Stimulated activated CD4-positive, alpha-beta T cell treated with anti-CD3 and anti-CD28 coated beads, Interleukin-15, amount 100 ng/mL, for 48 hours (primary cell): ENCODE measurements at places on chromosomes 16 and 17.

GRCh38 chr16:89278441-89279240 is 61.1 kb downstream of the ZNF778 start:
- DNase-seq: no peak

- no peak for DNase-seq
Observed at GRCh38 chr17:82217120-82217529, 4.5 kb upstream of the CCDC57 start.

- DNase-seq: no peak
Observed at GRCh38 chr17:80657561-80657960, 112.9 kb downstream of the RPTOR start.

DNA sequence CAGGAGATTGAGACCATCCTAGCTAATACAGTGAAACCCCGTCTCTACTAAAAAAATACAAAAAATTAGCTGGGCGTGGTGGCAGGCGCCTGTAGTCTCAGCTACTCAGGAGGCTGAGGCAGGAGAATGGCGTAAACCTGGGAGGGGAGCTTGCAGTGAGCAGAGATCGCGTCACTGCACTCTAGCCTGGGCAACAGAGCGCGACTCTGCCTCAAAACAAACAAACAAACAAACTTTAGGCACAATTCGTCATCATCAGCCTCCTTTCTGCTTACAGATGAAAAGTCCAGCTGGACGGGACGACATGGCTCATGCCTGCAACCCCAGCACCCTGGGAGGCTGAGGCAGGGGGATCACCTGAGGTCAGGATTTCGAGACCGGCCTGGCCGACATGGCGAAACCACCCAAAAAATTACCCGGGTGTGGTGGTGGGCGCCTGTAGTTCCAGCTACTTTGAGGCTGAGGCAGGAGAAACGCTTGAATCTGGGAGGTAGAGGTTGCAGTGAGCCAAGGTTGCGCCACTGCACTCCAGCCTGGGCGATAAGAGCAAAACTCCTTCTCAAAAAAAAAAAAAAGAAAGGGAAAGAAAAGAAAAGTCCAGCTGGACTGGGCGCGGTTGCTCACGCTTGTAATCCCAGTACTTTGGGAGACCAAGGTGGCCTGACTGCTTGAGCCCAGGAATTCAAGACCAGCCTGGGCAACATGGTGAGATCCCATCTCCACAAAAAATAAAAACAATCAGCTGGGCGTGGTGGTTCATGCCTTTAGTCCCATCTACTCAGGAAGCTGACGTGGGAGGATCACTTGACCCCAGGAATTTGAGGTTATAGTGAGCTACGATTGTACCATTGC is 1.5 kb upstream of the SPIRE2 start:
- DNase-seq: no peak

DNA sequence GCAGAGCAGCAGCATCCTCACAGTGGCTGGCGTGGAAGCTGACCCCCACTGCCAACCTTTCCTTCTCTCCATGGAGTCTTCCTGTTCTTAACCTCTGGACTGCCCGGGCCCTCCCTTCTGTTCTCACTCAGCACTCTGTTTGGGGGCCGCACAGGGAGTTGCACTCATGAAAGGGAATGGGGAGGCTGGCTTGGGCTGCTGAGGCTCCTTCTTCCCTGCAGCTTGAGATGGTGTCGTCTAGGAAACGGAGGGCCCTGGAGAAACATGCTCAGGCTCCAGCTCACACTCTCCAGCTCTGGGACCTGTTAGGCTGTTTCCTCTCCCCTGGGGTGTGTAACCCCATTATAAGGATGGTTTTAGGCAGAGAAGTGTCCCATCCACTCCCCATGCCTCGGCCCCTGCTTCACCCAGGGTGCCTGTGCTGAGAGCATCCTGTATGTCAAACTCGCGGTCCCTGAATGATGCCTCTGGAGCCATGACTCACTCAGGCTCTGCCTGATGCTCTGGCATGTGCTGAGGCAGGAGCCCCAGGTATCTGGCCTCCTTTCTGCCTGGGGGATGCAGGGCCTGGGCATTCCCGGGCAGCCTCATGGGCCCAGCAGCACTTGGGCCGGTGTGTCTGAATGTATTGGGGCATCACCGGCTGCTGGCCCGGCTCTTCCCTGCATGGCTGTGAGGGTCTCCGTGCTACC is 18.9 kb downstream of the TMEM94 start:
- no peak for DNase-seq

- no peak for DNase-seq
Observed at GRCh38 chr17:6088141-6088540, 18.0 kb downstream of the WSCD1 start.

- no peak for DNase-seq
Observed at GRCh38 chr17:16820979-16821543, 131.0 kb downstream of the CCDC144A start.

DNA sequence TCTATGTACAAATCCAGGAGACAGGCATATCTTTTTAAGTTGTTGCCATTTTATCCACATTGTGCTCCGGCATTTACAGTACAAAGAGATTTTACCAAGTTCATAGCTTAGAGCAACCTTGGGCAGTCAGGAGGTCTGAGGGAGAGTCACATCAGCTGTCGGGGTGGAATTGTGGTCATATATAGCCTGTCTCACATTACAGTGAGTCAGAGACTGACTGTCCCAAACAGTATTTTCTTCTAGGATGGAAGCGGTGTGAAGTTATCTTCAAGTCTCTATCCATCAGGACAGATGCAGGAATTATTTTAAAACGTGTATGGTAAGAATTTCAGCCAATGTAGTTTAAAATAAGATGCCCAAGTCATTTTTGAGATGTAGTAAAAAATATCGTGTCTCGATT is 53.0 kb downstream of the GPRC5B start:
- DNase-seq: no peak

DNA sequence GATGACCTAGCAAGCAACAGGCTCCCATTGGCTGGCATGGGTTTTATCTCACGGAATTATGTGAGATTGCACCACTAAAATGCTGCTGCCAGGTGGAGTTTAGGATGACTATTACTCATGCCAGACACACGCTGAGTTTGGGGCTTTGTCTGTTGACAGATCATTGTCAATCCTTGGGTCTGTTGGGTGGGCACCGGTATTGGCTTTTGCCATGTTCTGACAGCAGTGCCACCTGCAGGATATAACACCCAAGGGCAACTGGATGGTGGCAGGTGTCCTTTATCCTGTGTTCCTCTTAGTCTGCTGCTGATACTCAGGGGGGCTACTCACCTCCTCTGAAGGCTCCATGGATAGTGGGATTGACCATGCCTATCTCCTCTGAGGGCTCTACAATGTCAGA is 221.6 kb upstream of the DYNLRB2 start:
- DNase-seq: no peak

DNA sequence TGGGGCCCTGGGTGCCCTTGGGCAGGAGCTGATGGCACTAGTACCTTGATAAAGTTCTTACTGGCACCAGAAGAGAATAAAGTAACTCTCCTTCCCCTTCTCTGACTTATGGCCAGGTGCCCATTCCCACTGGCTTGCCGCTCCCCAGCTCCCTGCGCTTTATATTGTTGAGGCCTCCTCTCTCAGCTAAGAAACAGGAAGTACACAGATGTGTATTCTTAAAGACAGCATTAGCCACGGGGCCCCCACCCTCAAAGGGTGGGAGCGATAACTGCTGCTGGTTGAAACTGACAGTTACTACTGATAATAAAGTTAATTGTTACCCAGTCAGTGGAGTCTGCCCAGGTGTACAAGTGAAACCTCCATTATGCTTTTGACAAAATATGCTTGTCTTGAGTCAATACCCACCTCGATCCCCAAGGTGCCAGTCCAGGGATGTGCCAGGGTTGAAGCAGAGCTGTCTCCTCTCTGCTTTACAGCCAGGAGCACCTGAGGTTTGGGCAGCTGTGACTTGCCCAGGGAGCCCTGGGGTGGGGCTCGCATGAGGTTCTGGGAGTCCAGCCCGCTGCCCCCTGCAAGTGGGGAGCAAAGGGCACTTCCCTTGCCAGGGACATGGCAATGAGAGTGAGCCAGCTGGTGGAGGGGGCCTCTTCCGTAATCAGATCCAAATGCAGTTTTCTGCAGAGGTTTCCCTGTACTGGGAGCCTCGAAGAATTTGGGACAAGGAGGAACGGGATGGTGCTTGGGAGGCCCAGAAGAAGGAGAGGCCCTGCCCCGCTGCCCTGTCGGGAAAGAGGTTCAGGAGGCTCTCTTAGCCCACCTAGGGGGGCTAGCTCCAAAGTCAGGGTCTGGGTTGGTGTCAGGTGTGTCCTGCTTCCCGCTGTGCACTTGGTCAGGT is 5.4 kb upstream of the CLDN9 start:
- no peak for DNase-seq

- DNase-seq: no peak
Observed at GRCh38 chr17:79213305-79213704, 138.7 kb downstream of the ENGASE start.

DNA sequence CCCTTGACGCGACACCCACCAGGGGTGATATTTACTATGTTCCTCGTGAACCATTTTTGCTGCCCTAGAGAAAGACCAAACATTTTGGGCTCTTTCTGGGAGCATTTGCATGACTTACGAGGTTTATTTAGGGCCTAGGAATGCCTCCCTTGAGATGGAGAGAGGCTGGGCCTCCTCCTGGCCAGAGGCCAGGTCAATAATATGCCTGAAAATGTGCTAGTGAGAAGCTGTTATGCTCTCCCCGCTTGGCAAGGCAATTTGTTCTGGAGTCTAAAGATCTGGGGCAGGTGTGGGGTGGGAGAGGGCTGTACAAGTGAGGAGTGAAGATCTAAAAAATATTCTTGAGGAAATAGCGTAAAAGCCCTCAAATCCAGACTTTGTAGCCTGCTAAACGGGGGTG is 587.3 kb upstream of the CDH5 start:
- DNase-seq: no peak

DNA sequence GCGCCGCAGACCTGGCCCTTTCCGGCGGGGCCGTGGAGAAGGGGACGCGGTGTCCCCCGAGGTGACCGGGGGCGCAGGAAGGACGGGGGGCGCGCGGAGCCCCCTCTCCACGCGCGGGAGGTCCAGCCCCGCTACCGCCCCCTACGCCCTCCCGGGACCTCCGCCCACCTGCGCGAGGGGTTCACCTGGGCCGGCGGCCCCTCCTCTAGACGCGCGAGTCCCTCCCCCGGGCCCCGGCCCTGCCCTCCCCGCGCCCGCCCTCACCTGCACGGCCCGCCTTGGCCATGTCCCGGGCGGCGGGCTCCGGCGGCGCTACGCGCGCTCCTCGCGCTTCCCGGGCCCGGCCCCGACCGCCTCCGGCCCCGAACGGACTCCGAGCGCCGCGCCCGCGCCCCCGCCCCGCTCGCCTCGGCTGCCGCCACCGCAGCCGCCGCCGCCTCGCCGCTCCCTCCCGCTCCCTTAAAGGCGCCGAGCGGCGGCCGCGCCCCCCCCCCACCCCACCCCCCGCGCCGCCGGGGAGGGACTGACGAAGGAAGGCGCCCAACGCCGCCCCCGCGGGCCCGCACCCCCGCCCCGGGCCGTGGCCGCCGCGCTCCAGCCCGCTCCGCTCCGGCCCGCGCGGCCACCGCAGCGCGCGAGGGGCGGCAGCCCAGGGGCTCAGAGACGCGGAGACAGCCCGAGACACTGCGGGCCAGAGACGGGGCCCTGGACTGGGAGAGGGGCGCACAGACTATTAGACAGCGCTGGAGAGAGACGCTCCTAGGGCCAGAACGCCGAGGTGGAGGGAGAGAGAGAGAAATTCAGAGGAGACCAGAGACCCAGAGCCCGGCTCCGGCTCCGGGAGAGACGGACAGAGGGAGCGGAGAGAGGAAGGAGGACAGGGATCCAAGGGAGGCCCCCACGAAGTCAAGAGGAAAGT is at the start of gene PITPNM3:
PITPNM3 (minus strand) TSS at position 435 of the 919 bp plus-strand sequence; CDS start at position 286, 149 bp downstream.
- no peak for DNase-seq

GRCh38 chr17:44360144-44360533 is 3.5 kb downstream of the FAM171A2 start:
- no peak for DNase-seq

DNA sequence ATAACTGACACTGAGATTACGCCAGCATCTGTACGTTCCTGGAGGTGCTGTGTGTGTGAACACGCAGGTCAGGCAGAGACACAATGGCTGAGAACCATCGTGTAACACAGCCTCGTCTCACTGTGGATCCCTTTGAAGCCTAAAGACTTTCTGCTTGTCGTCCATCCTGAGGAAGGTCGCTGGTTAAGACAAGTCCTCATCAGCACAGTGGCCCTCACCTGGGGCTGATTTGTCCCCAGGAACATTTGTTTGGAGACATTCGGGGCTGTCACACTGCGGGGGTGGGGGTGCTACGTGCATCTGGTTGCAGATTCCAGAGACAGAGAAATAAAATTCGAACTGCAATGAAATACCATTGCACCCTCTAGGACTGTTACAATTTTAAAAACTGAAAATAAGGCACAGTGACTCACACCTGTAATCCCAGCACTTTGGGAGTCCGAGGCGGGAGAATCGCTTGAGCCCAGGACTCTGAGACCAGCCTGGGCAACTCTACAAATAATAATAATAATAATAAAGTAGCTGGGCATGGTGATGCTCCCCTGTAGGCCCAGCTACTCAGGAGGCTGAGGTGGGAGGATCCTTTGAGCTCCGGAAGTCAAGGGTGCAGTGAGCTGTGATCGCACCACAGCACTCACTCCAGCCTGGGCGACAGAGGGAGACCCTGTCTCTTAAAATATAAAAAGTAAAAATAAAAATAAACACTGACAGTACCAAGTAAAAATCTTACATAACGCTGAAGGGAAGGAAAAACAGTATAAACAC is 112.0 kb upstream of the METRNL start:
- no peak for DNase-seq

DNA sequence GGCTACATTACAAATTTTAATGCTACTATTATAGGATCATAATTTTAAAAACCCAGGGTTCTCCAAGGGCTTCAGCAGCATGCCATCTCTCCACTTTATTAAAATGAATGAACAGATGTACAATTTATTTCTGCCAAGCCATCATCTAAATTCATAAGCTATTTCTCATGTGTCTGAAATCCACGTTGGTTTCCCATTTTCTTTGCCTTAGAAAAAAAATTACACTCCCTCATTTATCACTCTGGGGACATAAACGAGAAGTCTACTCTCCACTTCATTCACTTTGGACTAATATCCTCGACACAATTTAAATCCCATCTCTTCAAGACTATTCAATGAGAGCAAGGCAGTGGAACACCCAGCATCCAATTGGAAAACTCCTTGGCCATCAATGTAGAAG is 178.4 kb upstream of the HSBP1 start:
- no peak for DNase-seq

DNA sequence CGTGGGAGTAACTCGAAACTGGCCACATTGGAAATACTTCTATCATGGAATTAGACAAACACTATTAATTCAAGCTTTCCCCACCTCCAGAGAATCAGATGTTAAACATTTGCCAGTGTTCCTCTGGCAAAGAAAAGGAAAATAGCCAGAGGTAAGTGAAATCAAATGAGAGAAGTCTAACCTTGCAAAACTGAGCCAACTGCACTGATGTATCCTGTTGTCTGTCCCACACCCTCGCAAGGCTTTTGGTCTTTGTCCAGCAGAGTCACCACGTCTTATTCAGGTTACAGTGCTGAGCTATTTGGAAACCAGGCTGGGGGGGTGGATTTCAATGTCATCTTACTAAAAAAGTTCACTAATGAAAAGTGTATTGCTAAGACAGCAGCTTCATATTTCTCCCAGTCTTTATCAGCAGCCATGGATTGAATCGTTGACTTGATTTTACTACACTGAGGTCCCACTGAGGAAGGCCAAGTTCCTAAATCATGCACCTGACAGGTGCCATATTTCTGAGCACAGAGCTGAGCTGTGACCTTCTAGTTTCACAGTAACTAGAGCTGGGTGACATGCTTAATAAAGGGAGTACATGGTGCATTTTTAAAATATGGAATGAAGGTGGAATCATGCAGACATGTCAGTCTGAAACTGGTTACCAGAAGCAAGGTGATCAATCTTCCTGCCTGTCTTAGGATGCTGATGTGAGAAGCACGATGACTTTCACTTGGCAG is 85.2 kb upstream of the HSBP1 start:
- no peak for DNase-seq

- DNase-seq: no peak
Observed at GRCh38 chr17:47690121-47690520, 3.8 kb upstream of the TBKBP1 start.
